ENCODE measurements at places on chromosomes 2 and 18. TPM values are rescaled to one million over a fixed set of nuclear protein-coding genes. Genes with fewer than 3 reads are reported as not detected.

- DNase-seq: no peak
- no peak overlapping the region for H3K27ac ChIP-seq
- no peaks in the 10 kb centered on the region for H3K27me3 ChIP-seq
- H3K36me3 ChIP-seq: no peaks in the 10 kb centered on the region
Observed at GRCh38 chr2:97712693-97713295, 582 bp upstream of the ZAP70 start.

GRCh38 chr2:75276093-75277029, 77.0 kb upstream of the TACR1 start:
- no peaks in the 10 kb centered on the region for H3K4me1 ChIP-seq
- no peak overlapping the region for H3K27ac ChIP-seq
- no peak for DNase-seq
- no peaks in the 10 kb centered on the region for H3K27me3 ChIP-seq
- H3K36me3 ChIP-seq: no peaks in the 10 kb centered on the region

DNA sequence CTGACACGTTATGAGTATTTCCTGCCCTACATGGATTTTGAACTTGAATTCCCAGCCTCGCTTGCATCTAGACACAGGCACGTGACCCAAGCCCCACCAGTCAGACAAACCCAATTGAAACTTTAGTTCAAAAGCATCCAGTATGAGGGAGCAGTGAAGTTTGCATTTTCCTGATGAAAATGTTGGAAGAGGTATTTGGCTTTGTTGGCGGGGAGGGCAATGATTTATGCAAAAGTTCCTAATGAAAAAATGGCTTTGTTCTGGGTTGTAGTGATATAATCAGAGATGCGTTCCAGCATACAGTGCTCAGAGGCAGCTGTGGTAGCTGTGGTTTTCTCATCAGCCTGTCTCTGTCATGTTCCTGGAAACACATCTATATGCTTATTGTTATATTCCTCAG, 36.8 kb upstream of the CPS1 start:
- DNase-seq: no peak
- no peak overlapping the region for H3K4me3 ChIP-seq
- no peaks in the 10 kb centered on the region for H3K27me3 ChIP-seq
- H3K4me1 ChIP-seq: no peaks in the 10 kb centered on the region

GRCh38 chr2:207427986-207428385, 101.8 kb upstream of the CREB1 start:
- H3K27ac ChIP-seq: no peak overlapping the region
- no peak for DNase-seq
- H3K36me3 ChIP-seq: no peaks in the 10 kb centered on the region
- H3K4me1 ChIP-seq: no peaks in the 10 kb centered on the region
- no peak overlapping the region for H3K4me3 ChIP-seq
- H3K27me3 ChIP-seq: no peaks in the 10 kb centered on the region

DNA sequence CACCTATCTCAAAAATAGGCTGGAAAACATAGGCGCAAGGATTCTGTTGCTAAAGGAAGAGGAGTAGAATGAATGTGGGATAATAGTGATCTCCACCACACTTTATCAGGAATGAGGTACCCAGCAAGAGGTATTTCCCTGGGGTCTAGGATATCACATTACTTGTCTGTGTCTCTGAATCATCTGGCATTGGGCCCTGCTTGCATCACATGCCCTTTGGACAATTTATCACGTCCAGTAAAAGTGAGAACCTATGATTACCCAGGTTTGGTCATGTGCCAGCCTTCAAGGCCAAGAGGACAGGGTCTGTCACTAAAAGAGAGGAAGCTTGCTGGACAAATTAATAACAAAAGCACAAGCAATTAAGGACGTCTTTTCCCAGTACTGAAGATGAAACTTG, 11.4 kb upstream of the TRAPPC8 start:
- H3K4me1 ChIP-seq: no peaks in the 10 kb centered on the region
- no peaks in the 10 kb centered on the region for H3K36me3 ChIP-seq
- H3K27ac ChIP-seq: no peak overlapping the region
- no peaks in the 10 kb centered on the region for H3K27me3 ChIP-seq

- no peaks in the 10 kb centered on the region for H3K27me3 ChIP-seq
- peak overlapping the region; percentile 24 for H3K4me3 ChIP-seq
- no peaks in the 10 kb centered on the region for H3K36me3 ChIP-seq
Observed at GRCh38 chr18:62420513-62421209, 95.6 kb downstream of the TNFRSF11A start.

GRCh38 chr2:234252772-234253171, 202.3 kb downstream of the SPP2 start:
- no peaks in the 10 kb centered on the region for H3K36me3 ChIP-seq
- DNase-seq: no peak
- no peaks in the 10 kb centered on the region for H3K27me3 ChIP-seq
- H3K4me1 ChIP-seq: no peaks in the 10 kb centered on the region
- H3K4me3 ChIP-seq: no peak overlapping the region

GRCh38 chr2:152485954-152486736, 151.2 kb downstream of the FMNL2 start:
- no peak for DNase-seq
- H3K36me3 ChIP-seq: no peaks in the 10 kb centered on the region
- peaks cover 51% of the 10 kb centered on the region for H3K4me1 ChIP-seq
- H3K27ac ChIP-seq: peak overlapping the region; percentile 4
- H3K27me3 ChIP-seq: no peaks in the 10 kb centered on the region

DNA sequence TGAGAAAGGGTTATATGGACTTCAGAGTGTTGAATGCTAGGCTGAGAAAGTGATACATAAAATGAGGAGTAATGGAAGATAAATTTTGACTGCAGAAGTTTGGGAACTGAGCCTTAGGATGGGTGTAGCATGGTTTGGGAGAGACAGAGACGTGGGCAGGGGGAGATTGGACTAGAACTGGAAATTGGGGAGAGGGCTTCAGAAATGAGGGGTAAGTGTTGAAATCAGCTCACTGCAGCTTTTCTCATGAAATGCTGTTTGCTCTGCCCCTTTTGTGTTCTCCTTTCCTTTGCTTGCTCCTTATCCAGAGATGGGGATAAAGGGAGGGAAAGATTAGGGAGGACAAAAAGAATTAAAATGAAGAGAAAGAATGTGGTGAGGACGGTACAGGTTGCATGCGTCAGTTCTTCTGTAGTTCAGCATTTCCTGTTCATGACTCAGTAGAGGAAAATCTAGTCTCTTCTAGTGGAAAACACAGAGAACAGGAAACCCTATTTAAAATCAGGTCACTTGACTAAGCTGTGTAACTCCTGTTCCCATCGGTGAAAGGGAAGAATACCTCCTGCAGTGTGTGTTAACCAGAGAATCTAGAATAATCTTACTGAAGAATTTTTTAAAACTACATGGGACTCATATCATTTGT, 105.6 kb downstream of the CRIM1 start:
- H3K27me3 ChIP-seq: no peaks in the 10 kb centered on the region
- no peak overlapping the region for H3K4me3 ChIP-seq
- no peaks in the 10 kb centered on the region for H3K36me3 ChIP-seq
- no peak for DNase-seq
- peak overlapping the region; percentile 46 for H3K27ac ChIP-seq

- H3K36me3 ChIP-seq: no peaks in the 10 kb centered on the region
- H3K27ac ChIP-seq: peak overlapping the region; percentile 58
- no peak overlapping the region for H3K4me3 ChIP-seq
- no peaks in the 10 kb centered on the region for H3K27me3 ChIP-seq
Observed at GRCh38 chr2:198127627-198128026, 323.2 kb downstream of the PLCL1 start.

DNA sequence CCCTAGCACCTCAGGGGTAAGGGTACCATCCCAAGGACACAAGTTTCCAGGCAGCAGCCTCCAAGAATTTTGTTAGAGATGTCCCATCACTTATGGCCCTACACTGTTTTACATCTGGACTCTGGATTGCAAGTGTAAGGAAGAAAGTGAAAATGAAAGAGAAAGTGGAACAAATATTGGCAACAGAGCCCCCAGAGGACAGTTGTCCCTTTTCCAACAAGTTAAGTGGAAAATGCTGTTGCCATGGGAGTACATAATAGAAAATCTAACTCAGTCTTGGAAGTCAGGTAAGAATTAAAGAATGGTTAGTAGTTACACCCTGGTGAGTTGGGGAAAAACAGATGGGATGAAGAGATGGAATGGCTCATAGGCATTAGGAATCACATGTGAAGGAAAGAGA, 50.6 kb downstream of the TTC21B start:
- no peaks in the 10 kb centered on the region for H3K27me3 ChIP-seq
- no peak overlapping the region for H3K27ac ChIP-seq
- DNase-seq: no peak
- peaks cover 5% of the 10 kb centered on the region for H3K36me3 ChIP-seq
- no peaks in the 10 kb centered on the region for H3K4me1 ChIP-seq
- no peak overlapping the region for H3K4me3 ChIP-seq

- H3K27ac ChIP-seq: no peak overlapping the region
- H3K27me3 ChIP-seq: no peaks in the 10 kb centered on the region
- H3K36me3 ChIP-seq: no peaks in the 10 kb centered on the region
- no peak overlapping the region for H3K4me3 ChIP-seq
- H3K4me1 ChIP-seq: no peaks in the 10 kb centered on the region
- no peak for DNase-seq
Observed at GRCh38 chr2:65576861-65577601, 144.6 kb upstream of the SPRED2 start.

GRCh38 chr18:3529077-3529476, 79.1 kb downstream of the TGIF1 start:
- H3K4me1 ChIP-seq: peaks cover 11% of the 10 kb centered on the region
- DNase-seq: no peak
- no peaks in the 10 kb centered on the region for H3K27me3 ChIP-seq

- no peak for DNase-seq
- H3K27me3 ChIP-seq: no peaks in the 10 kb centered on the region
- H3K4me3 ChIP-seq: no peak overlapping the region
- H3K27ac ChIP-seq: no peak overlapping the region
- no peaks in the 10 kb centered on the region for H3K36me3 ChIP-seq
Observed at GRCh38 chr2:88919087-88919738, 227.7 kb downstream of the RPIA start.

GRCh38 chr2:205060269-205060668, 515.0 kb downstream of the PARD3B start:
- no peak for DNase-seq
- no peaks in the 10 kb centered on the region for H3K36me3 ChIP-seq
- no peaks in the 10 kb centered on the region for H3K27me3 ChIP-seq
- no peak overlapping the region for H3K27ac ChIP-seq

- no peaks in the 10 kb centered on the region for H3K36me3 ChIP-seq
- H3K27ac ChIP-seq: no peak overlapping the region
- no peaks in the 10 kb centered on the region for H3K27me3 ChIP-seq
- H3K4me3 ChIP-seq: no peak overlapping the region
- H3K4me1 ChIP-seq: no peaks in the 10 kb centered on the region
Observed at GRCh38 chr2:224807153-224807964, 91.2 kb upstream of the CCDC195 start.

DNA sequence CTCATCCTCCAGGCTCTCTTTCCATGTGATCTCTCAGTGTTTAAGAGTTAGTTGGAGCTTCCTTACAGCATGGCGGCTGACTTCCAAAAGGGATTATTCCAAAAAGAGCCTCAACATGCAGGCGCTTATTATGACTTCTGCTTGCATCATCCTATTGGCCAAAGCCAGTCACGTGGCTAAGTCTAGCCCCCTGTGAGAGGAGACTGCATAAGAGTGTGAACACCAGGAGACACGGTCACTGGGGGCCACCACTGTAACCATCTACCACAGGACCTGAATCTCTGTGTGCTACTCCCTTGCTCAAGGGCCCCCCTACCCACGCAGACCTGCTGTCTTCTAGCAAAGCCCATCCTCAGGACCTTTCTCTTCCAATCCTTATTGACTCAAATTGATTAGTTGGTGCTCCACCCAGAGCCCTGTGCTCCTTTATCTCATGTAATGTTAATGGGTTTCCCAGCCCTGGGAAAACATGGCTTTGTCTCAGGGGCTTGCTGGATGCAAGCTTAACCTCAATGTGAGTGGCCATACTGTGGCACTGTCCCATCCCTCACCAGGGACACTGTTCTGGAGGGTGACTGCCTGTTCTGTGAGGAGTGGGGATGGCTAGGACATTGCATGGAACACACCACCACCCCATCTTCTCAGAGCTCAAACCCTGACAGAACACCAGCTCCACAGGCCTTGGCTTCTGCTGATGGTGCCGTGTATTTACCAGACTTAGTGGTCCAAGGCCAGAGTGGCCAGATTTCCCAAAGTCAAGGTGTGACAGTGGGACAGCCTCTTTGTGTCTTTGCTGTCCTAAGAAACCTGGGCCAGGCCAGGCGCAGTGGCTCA, 4.2 kb downstream of the IL1RN start:
- H3K36me3 ChIP-seq: no peaks in the 10 kb centered on the region
- no peak overlapping the region for H3K4me3 ChIP-seq
- no peak overlapping the region for H3K27ac ChIP-seq
- H3K4me1 ChIP-seq: no peaks in the 10 kb centered on the region
- no peaks in the 10 kb centered on the region for H3K27me3 ChIP-seq
- DNase-seq: no peak

DNA sequence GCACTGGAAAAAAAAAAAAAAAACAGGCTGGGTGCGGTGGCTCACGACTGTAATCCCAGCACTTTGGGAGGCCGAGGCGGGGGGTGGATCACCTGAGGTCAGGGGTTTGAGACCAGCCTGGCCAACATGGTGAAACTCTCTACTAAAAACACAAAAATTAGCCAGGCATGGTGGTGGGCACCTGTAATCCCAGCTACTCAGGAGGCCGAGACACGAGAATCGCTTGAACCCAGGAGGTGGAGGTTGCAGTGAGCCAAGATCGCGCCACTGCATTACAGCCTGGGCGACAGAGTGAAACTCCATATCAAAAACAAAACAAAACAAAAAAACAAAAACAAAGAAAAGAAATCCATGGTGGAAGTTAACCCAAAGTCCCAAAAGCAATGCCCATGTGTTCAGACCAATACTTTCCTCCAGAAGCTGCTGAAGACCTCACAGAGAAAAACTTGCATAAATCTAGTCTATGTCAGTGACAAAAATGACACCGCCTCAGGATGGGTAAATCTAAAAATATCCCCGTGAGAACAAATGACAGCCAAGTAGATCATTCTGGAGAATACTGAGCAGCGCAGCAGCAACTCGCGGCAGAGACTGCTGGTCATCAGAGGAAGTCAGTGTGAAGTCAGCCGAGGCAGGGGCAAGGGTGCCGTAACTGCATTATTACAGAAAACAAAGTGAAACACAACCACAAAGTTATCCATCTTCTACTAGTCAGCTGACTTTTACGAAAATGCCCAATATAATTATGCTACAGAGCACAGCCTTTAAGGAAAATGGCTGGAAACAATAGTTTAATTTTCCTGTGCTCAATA, 41.0 kb downstream of the LPIN2 start:
- H3K27me3 ChIP-seq: no peaks in the 10 kb centered on the region
- peak; percentile 68 for DNase-seq

The KCNG2 gene
- 0.27 TPM for total RNA-seq

The PTPN4 gene
- 35.4 TPM for total RNA-seq

The GPR39 gene
- total RNA-seq: not detected

The ST6GAL2 gene
- total RNA-seq: not detected

The RNF181 gene
- 88.7 TPM for total RNA-seq

The GALR1 gene
- not detected for total RNA-seq

The DLGAP1 gene
- total RNA-seq: 0.22 TPM

The TGOLN2 gene
- 43.0 TPM for total RNA-seq

The ATIC gene
- total RNA-seq: 88.1 TPM

The CIB4 gene
- total RNA-seq: not detected

The CYRIA gene
- 16.8 TPM for total RNA-seq

The REG1B gene
- total RNA-seq: not detected

The L3MBTL4 gene
- total RNA-seq: 0.20 TPM

The KIAA1328 gene
- 4.4 TPM for total RNA-seq

The UGT1A3 gene
- not detected for total RNA-seq

The SPDYA gene
- total RNA-seq: 0.24 TPM

Data from psoas muscle (tissue), 8 donors.